ENCODE measurements at places on chromosomes 13 and 19.

DNA sequence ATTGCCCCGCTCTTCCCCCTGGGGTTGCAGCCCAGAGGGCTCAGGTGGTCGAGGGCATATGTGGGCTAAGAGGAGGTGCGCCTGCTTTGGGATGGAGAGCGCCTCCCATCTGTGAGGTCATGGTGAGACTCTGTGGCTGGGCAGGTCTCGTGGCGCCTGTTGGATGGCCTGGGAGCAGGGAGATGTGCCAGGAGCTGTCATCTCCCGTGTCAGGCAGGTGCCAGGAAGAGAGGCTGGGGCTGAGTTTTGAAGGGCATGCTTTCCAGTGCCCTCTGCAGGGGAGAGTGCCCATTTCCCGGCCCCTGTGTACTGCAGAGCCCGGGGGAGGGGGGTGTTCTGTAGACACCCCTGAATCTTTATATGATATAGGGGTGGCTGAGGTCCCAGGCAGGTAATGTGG is 2.8 kb downstream of the WTIP start:
- peak; percentile 51 for DNase-seq

- no peak for DNase-seq
These were observed 11.7 kb upstream of the RBM26 start for GRCh38 chr13:79417741-79418140.

GRCh38 chr13:45207319-45207718 is 6.5 kb upstream of the KCTD4 start:
- no peak for DNase-seq

DNA sequence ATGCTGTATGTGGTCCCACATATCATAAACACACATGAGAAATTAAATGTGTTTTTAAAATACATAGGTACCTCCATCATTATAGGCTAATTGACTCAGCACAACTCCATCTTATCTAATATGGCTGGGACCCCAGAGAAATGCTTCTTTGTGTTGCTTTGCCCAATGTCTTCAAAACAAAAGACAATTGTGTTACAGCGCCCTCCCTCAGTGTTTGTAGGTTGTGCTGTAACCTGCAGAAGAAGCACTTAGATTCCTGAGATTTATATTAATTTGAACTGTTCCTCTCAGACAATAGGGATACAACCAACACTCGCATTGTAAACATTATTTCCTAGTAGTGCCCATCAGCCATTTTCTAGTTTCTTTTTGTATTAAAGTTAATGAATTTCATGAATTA is 303.4 kb downstream of the MZT1 start:
- DNase-seq: no peak

- no peak for DNase-seq
These were observed 4.2 kb upstream of the RPS11 start for GRCh38 chr19:49491804-49492572.

- DNase-seq: peak; percentile 78
These were observed 7.4 kb upstream of the IGFL1 start for GRCh38 chr19:46221981-46222610.

DNA sequence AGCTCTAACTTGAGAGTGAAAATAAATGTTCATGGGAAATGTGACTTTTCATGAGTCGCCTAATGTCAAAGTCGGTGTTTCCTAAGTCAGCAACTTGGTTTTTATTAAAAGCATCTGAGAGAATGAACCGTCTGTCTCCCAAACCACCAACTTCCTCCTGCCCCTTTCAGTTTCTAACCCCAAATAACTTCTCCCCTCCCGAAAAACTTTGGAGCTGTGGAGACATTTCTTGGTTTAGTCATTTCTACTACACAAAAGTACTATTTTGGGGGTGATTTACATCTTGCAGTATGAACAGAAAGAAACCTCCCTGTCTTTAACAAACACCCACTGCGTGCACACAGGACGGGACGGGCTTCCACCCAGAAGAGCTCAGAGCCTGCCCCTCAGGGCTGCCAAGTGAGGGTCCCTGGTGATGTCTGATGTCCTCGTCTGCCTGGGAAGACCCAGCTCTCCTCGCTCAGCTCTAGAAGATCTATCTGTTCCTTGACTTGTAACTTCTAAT is 65.0 kb downstream of the RASA3 start:
- DNase-seq: no peak

DNA sequence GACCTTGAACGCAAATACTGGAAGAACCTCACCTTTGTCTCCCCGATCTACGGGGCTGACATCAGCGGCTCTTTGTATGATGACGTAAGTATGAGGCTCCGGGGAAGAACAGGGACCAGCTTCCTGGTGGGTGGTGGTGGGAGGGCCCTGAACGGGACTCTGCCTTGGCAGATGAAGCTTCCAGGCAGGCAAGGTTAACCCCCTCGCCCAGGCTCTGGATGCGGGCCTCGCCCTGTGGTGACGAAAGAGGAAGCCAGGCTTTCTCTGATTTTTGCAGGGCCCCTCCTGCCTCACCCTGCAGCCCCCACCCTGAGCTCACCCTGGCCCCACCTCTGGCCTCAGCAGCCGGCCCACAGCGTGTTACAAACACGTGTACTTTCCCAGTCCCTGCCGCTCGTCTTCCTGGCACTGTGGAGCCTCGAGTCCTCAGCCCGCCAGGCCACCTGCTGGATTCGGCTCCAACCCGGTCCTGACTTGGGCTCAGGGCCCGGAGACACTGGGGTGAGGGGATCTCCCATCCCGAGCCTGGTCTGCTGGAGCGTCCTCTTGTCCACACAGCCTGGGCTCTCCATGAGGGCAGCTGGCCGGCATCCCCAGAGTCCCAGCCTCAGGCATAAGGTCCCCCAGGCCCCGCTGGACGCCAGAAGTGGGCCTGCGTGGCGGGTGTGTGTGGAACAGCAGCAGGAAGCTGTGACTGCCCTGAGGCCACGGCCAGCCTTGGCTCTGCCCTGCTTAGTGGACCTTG is 72.4 kb downstream of the KDM4B start:
- no peak for DNase-seq

DNA sequence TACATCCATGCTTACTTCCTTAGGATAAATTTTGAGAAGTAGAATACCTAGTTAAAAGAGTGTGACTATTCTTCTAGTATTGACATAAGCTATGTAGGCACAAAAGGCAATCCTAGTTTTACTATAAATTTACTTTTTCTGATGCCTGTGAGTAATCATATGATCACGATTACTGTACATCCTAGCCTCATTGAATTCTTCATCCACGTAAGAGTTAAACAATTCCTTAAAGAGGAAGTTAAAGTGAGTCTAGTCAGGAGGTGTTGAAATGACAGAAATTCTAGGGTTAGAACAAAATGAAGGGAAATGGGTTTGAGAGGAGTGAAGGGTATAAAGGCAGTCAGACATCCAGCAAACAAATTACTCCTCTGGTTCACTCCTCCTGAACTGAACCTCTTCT is at the start of gene ACOD1:
Gene ACOD1 (plus strand): TSS at position 363 of the 400 bp plus-strand sequence. CDS start 48 bp downstream, outside the sequence.
- no peak for DNase-seq

GRCh38 chr19:7463575-7463974 is 25.3 kb downstream of the PEX11G start:
- peak; percentile 53 for DNase-seq

GRCh38 chr13:105740739-105741138 is 794.7 kb downstream of the EFNB2 start:
- DNase-seq: peak; percentile 6

DNA sequence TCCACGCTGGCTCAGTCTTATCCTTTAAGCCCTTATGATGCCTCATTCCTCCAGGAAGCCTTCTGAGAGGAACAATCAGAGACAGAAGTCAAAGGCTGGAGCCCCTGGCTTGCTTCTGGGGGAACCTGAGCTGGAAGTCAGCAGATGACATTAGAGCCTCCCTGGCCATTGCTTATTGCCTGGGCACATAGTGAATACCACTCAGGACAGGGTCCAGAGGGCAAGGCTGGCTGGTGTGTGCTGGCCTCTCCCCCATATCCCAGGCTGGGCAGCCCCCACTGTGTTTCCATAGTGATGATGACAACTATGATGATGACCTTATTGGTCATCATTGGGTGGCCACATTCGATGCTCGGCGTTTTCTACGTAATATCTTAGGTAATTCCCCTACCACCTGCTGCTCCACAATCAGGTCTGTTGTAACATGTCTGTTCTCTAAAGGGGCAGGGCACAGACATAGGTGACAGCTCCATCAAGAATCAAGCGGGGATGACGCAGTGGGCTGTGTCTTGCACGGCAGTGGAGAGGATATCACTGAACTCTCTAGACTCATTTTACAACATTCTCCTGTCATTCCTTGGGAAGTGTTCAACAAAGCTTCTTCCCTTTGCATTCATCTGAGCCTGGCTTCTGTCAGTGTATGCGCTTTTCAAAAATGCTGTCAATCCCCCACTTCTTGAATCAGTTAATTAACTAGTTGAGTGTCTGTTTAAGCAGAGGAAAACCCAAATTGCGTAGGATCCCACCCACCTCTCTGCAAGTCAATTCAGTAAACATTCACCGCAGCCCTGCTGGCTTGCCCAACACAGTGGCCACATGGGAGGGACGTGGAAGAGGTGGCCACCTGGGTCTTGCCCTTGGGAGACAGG is 89.4 kb upstream of the TSHZ3 start:
- DNase-seq: no peak

DNA sequence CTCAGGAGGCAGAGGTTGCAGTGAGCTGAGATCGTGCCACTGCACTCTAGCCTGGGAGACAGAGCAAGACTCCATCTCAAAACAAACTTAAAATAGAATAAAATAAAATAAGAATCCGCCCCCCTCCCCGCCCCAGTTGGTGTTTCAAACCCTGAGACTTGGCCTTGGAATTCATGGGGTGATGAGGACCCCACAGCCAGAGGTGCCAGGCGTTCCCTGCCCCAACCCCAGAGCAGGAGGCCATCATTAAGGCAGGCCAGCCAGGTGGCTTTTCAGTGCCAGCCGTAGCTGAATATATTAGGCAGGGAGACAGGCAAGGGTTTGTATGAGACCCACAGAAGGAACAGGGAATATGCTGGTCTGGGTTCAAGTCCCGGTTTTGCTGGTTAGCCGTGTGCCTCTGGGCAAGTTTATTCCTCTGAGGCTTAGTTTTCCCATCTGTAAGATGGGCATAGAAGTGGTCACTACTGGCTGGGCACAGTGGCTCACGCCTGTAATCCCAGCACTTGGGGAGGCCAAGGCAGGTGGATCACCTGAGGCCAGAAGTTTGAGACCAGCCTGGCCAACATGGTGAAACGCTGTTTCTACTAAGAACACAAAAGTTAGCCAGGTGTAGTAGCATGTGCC is 12.3 kb downstream of the HPN start:
- peak; percentile 5 for DNase-seq

- DNase-seq: peak; percentile 45
These were observed 82.0 kb downstream of the SIPA1L3 start for GRCh38 chr19:37988758-37989635.

DNA sequence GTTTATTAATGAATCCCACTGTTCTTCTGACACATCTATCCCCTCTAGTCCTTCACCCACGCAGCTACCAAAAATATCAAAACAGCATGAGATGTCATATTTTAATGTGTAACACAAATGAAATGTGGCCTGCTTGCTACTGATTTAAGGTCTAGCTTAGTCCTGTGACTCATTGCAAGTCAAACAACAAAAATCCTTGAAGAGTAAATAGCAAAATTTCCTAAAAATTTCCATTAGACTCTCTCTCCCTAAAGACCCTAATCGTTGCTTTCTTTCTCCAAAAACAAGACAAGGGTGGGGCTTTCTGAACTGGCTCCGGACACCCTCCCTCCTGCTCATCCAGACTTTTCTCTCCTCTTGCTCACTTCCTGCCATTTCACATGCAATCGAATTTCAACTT is 99.9 kb upstream of the IPO5 start:
- DNase-seq: no peak

GRCh38 chr13:29835280-29836061 is 14.9 kb downstream of the UBL3 start:
- DNase-seq: no peak

DNA sequence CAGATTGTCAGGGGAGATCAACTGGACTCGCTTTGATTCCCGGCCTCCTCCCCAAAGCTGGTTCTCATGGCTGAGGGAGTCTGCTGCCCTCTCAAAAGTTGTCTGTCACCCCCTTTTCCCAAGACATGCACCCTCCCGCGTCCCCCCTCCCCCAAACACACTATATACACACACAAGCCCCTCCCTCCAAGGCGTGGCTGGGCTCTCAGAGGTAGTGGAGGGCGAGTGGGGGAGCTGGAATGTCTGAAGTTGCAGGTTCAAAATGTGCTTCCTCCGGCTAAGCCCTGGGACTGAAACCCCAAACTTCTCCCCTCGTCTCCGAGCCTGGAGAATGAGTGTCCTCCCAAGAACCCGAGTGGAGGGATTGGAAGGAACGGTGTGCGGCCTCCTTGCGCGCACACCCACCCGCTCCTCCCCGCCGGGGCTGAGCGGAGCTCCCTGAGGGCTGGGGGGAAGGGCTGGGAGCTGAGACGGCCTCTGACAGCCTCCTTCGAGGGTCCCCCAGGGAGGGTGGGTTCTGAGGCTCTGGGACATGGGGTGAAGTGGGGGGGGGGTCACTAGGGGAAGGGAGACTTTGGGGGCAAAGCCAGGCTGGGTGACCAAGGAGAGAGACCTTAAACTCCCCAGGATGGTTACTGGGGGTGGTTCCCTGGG is 9.9 kb upstream of the MEIS3 start:
- DNase-seq: peak; percentile 69

DNA sequence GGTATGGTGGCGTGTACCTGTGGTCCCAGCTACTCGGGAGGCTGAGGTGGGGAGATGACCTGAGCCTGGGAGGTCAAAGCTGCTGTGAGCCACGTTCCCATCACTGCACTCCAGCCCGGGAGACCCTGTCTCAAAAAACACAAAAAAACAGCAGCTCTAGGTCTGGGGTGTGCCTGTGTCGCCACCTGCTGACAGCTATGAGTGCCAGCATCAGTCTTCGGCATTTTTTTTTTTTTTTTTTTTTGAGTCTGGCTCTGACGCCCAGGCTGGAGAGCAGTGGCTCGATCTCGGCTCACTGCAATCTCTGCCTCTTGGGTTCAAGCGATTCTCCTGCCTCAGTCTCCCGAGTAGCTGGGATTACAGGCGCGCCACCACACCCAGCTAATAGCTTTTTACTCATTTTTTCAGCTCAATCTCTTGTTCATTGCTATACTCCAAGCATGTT is 10.1 kb downstream of the AP2S1 start:
- peak; percentile 89 for DNase-seq

DNA sequence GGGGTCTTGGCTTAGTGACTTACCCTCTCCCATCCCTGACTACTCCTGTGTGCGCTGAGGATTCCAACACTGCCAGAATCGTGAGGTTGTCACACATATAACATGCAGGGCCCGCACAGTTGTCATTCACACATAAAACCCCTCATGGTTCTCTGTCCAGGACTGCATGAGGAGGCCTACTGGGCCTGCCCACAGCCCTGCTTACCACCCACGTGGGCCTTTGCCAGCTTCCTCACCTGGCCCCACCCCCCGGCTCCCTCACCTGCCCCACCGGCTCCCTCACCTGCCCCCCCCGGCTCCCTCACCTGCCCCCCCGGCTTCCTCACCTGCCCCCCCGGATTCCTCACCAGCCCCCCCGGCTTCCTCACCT is 197.2 kb downstream of the TEX29 start:
- peak; percentile 72 for DNase-seq

GRCh38 chr19:43738780-43739211 is 16.0 kb downstream of the SMG9 start:
- DNase-seq: no peak

DNA sequence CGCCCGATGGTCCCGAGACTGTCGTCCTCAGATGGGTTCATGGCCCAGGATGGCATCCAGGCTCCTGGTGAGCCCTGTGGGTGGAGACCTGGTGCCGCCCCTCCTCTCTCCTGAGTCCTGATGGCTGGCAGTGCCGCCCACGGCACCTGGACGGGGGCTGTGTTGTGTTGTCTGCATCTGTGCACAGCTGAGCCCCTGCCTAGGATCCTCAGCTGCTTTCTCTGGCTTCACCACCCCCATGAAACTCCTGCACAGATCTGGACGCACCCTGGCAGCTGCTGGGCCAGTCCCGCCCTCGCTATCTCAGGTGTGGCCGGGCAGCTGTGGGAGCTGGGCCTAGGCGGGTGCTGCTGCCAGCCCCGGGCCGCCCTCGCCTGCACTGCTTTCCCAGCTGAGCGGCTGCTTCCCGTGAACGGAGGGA is 27.7 kb downstream of the MCF2L start:
- DNase-seq: no peak
